ENCODE measurements at places on chromosomes 1 and 21.

DNA sequence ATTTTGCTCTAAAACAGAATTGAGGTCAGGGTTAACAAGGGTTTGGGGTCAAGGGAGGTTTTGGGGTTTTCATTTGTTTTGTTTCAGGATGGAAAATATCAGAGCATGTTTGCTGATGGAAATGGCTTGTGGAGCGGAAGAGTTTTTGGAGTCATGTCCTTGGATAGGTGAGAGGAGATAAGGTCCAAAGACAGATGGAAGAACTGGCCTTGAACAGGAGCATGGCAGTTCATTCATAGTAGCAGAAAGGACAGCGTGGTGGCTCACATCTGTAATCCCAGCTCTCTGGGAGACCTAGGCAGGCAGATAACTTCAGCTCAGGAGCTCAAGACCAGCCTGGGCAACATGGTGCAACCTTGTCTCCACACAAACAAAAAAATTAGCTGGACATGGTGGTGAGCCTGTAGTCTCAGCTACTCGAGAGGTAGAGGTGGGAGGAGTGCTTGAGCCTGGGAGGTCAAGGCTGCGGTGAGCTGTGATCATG is 65.1 kb downstream of the MAB21L3 start:
- no peak for DNase-seq

DNA sequence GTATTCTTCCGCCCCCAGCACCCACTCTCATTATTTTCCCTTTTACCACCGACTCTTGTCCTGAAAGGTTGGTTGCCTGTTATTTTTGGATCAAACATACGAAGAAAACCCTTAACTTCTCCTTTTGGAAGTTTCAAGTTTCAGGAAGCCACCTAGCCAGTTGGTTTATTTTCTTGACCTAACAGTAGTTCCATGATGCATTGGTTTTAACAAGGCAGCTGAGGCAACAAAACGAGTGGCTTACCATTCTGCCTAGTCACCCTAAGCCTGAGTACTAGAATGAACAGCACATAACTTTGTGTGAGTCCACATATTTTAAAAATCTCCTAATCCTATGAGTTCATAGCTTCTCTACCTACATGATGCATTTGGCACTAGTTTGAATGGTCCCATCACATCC is 28.9 kb downstream of the OLFM3 start:
- DNase-seq: no peak

- no peak for DNase-seq
Measured at GRCh38 chr21:38477226-38477625, 21.1 kb downstream of the ERG start.

DNA sequence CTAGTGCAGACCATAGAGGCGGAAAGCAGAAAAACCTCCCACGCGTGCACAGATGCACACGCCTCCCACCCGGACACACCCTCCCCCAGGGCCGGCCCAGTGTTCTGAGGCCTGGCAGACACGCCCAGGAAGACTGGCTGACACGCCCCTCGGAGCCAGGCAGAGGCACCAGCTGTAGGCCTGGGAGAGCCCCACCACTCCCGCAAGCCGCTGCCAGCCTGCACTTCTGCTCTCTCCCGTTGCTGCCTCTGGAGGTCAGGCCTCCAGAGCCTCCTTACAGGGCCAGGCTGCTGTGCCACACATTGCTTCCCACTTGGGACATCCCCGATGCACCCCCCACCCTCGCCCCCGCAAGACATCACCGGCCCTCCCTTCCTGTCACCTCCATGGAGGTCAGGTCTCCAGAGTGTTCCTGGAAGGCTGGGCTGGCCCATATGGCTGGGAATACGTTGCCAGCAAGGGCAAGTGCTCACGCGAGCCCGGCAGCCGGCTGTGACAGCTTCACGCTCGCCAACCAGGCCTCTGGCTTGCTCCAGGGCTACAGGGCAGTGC is 40.4 kb downstream of the CASZ1 start:
- DNase-seq: peak; percentile 85
